ENCODE measurements at places on chromosomes 2 and 18.

GRCh38 chr18:47724186-47724975 lies 206.1 kb downstream of the SMAD2 start:
- DNase-seq = no peak

DNA sequence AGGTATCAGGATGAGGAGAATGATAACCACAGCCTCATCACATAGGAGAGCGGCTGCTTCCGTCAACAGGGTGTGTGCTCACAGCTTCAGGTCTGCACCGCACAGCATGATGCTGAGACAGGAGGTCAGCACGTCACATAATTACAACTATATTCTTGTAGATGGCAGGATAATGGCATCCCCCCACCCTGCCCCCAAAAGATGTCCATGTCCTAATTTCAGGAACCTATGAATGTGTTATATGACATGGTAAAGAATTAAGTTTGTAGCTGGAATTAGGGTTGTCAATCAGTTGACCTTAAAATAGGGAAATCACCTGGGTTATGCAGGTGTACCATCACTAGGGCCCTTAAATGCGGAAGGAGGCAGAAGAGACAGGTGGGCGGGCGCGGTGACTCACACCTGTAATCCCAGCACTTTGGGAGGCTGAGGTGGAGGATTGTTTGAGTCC lies 73.9 kb downstream of the ARL4C start:
- DNase-seq = no peak

- DNase-seq = no peak
Measured at GRCh38 chr2:233419602-233420391, 65.5 kb downstream of the DGKD start.

DNA sequence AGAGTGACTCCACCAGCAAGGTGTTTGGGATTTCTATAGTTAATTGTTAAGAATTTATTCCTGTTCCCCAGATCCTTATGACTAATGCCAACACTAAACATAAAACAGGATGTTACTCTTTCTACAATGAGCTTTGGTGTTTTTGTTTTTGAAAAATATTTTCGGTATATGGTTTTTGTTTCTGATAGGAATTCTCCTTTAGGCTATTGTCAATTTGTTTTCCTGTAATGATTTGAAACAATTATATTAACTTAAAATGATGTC lies 182.6 kb downstream of the AGAP1 start:
- DNase-seq = no peak

GRCh38 chr18:3499501-3499900 lies 49.5 kb downstream of the TGIF1 start:
- DNase-seq = no peak

DNA sequence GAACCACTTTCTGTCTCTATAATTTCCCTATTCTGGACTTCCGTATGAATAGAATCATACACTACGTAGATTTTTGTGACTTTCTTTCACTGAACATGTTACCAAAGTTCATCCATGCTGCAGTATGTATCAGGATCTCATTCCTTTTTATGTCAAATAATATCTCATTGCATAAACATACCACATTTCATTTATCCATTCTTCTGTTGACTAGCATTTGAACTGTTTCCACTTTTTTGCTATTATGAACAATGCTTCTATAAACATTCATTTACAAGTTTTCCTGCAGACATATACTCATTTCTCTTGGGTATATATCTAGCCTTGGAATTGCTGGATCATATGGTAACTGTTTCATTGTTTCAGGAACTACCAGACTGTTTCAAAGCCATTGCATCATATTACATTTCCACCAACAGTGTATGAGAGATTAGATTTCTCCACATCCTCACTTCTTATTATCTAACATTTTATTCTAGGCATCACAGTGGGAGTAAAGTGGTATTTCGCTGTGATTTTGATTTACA lies 186.2 kb downstream of the DYM start:
- peak; percentile 93 for DNase-seq

GRCh38 chr18:48803951-48804855 lies 146.6 kb downstream of the SMAD7 start:
- no peak for DNase-seq

DNA sequence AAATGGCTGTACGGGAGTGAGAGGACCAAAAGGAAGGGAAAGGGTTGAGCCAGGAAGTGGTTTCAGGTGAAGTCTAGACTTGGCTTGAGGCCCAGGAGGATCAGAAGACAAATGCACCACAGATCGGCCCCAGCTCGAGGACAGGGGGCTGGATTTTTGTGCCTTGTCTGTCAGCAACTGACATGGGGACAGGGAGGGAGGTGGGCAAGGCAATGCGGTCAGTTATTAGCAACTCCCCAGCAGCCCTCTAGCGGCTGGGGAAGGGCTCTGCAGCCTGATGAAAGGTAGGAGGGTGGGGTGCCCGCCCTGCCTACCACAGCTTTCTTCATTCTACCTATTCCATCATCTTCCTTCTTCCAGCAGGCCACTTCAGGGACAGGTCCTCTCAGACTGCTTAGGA lies 50.0 kb downstream of the CPO start:
- peak; percentile 58 for DNase-seq

GRCh38 chr18:39380866-39381265 lies 1815.3 kb upstream of the CELF4 start:
- DNase-seq = no peak

DNA sequence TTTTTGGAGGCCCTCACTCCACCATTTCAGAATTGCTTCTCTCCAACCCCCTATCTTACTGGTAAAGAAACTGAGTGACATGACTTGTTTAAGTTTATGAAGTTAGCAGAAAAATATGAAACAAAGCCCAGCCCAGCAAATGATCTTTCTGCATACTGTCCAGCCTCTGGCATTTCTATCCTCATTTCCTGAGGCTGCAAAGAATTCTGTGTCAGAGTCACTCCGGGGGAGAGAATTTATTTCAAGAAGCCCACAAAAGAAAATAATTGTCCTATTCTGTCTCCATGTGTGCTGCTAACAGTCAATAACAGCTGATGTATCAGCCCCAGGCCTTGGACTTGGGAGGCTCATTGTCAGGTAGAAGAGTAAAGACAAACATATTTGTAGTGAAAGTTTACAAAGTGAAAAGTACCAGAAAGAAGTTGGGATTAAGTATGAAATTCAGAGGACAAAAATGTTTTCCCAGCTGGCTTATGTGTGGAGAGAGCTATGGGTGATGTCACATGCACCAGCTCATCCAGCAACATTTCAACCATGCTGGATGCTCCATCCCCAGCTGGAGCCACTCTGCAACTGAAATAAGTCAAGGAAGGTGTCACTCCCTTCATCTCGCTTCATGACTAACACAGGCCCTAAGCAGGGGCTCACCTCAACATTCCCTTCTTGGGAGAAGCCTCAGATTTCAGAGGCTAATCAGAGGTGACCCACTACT lies 42.3 kb downstream of the TRABD2A start:
- no peak for DNase-seq

GRCh38 chr2:85459771-85460170 lies 41.3 kb downstream of the SH2D6 start:
- peak; percentile 36 for DNase-seq

DNA sequence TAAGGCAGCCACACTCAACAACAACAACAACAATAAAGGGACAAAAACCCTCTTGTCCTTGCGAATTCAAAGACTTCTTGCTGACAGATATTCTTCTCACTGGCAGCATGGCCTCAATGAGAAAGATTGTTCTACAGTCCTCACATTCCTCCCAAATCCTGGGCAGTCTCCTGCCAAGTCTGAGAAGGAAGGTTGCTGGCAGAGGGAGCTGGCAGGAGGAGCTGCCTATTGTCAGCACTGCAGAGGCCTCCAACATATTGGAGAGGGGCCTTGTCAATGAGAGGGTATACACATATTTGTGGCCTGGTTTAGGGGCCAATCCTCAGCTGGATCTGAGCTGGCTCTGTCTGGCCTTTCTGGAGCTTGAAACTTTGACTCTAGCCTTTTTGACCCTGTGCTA lies 63.5 kb downstream of the LAMA3 start:
- DNase-seq = no peak

DNA sequence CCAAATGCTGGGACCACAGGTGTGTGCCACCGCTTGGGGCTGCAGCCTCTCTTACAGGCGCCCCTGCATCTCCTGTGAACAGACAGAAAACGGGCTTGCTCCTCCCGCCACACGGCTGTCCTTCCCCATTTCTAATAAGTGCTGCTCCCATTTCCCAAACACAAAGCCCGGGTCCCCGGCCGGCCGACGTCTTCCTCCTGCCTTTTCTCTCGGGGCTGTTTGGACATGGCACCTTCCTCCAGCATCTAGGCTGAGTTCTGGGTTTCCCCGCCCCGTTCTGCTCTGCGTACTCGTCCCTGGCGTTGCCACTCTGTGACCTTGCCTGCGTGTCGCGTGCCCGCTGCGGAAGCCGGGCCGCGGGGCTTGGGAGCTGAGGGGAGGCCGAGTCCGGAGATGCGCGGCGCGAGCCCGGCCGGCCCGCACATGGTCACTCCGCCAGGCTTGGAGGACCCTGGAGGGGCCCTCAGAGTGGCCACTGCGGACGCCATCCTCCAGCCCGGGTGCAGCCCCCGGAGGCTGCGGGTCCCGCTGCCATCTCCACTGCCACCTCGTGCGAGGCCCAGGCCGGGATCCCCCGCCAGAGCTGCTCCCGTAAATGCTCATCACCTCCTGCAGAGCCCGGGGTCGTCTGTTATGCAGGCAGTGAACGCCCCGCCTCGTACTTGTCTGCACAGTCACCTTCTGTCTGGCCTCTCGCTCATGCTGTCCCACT lies 26.3 kb downstream of the PRELID3A start:
- DNase-seq = no peak

DNA sequence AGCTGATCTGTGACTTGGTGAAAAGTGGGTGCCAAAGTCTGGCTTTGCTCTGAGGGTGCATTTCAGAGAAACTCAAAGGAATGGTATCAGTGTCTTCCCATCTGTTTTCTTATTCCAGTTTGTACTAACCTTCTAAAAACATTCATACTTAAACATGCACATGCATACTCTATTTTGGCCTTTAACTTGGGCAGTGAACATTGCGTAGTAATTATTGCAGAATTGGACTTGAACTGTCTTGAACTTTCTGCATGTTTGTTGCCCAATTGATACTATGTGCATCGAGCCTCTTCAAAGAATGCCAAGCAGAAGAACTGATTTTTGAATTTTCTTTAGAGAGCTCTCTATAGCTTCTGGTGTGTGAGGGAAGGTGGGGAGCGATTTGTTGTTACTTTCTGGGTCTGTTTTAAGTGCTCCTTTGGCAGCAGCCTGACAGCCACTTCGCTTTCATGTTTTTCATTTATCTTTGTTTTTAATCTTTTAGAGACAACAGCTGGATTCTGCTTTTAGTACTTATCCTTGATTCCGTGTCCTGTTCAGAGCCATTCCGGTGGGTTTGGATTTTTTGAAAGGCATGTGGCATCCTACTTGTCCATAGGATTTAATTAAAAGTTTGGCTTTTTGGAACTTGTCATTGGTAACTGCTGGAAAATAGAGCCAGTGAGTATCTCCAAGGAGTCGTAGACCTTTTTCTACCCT lies 159.2 kb downstream of the RAPGEF4 start:
- no peak for DNase-seq

DNA sequence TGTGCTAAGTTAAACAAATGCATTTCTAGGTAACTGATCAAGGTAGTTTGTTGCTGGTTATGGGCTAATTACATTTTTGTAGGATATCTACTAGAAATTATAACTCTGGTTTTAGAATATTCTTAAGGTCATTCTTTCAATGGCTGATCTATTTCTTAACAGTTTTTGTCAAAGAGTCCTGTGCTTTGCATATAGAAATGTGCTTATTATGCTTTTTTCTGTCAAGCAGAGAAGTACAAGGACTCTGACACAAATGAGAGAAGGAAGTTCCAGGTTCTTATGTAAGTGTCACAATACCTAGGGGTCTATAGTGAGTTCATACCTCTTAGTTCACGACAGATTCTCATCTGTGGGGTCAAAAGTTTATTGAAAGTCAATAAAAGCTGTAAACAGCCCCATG lies 88.4 kb downstream of the MYO3B start:
- DNase-seq = no peak

- no peak for DNase-seq
Measured at GRCh38 chr2:16152071-16152927, 211.9 kb downstream of the MYCN start.

- DNase-seq = no peak
Measured at GRCh38 chr2:174967691-174968260, 37.4 kb downstream of the CHN1 start.

GRCh38 chr2:189076572-189076971 lies 102.4 kb downstream of the COL3A1 start:
- DNase-seq = no peak

DNA sequence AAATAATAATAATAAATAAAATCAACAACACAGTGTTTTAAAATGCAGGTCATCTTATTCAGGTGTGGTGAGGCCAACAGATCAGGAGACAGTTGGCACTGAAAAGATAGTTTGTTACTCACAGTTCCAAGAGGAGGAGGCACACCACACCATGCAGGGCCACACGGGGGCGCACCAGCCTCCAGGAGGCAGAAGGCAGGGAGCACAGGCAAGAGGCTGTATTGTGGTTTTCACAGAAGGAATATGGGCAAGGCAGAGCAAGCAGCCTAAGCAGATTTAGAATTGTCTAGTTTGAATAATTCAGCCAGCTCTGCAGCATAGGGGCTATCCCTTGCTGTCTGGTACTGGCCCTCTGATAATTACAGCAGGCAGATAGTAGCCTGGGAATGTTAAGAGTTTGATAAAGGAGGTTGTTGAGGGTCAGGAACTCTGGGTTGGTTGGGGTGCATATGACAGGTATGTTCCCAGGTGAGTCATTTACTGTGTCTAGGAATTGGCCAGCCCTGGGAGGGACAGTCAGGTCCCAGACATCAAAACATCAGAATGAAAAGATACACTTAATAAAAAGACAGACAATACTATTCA lies 31.3 kb downstream of the KIAA2012 start:
- DNase-seq = peak; percentile 83

GRCh38 chr2:33123216-33123615 lies 176.5 kb downstream of the LTBP1 start:
- DNase-seq = no peak

DNA sequence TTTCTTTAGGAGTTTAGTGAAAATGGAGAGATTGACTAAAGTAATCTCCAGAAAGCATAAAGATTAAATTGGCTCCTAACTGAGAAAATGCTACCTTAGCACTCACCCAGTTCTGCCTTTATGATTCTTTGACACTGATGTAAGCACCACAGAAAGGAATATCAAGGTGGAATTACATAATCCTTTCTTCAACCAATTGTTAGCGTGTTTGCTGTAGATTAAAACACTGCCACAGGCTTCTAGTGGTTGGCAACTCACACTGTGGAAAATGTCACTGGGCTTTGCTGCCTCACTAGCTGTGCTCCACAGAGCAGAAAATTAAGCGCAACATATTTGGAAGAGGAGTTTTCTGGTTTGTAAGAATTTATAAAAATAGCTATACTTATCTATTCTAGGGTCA lies 104.1 kb downstream of the DLGAP1 start:
- no peak for DNase-seq

GRCh38 chr2:98164256-98164655 lies 77.3 kb downstream of the VWA3B start:
- no peak for DNase-seq
